Gastrocnemius medialis (tissue), 4 donors: ENCODE measurements at places on chromosomes 3 and 15. TPM values are rescaled to one million over a fixed set of nuclear protein-coding genes. Genes with fewer than 3 reads are reported as not detected.

SOX14 gene
- not detected for total RNA-seq

SEMA6D gene
- 5.9 TPM for total RNA-seq

CHL1 gene
- total RNA-seq = 2.1 TPM

TEX55 gene
- not detected for total RNA-seq

GRCh38 chr3:189137416-189137815 lies 34.4 kb upstream of the TPRG1 start:
- peaks cover 5% of the 10 kb centered on the region for H3K4me1 ChIP-seq
- H3K36me3 ChIP-seq = no peaks in the 10 kb centered on the region
- H3K27ac ChIP-seq = no peak overlapping the region
- H3K27me3 ChIP-seq = no peaks in the 10 kb centered on the region
- DNase-seq = no peak

DNA sequence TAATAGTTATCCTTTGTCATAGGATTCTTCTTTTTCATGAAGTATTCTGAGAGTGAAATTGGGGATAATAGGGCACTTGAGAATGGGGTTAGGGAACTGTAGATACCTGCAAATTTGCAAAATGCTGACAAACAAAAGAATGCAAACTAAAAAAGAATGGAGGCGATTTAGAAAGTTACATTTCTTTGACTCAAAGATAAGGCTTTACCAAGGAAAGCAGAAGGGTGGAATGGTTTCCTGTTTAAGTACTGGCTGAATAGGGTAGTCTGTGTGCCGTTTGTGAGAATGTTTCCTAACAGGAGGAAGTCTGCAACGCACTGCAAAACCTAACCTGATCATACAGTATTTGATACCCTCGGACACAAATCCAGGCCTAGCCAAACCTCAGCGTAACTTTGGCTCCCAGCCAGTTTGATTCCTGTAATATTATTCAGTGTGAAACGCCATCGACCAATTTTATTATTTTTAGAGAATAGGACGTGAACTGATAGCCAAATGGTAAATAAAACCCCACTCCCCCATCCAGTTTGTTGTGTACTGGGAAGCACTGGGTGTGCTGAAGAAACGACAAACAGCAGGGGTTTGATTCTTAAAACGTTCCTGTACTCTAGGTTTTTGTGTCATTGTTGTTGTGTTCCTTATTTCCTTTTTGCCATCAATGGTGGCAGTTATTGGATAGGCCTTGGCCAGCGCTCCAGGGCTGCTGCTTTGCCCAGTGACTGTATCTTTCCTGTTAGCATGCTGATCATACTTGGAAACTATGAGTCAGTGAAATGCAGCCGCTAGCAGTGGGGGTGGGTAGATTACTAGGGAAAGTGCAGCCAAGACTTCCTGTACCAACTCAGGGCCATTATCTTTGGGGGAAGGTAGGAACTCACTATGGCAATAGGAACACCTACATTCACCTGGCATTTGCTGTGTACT lies 148.0 kb upstream of the TBL1XR1 start:
- peak overlapping the region; percentile 94 for H3K27ac ChIP-seq
- no peaks in the 10 kb centered on the region for H3K27me3 ChIP-seq

DNA sequence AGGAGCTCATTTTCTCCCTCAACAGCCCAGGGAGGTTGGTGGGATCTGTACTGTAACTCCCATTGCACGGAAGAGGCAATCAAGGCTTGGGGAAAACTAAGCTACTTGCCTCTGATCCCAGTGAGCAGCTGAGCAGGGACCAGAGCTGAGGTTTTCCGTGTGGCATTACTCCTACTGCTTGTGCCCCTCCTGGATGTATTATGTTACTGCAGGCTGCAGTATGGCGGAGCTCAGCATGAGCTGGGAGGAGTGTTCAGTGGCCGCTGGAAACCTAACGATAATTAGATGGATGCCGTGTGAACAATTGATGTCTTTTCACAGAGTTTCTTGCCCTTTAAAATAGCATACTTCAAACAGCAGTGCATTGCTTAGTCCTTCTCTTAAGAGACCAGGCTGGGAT lies 2.0 kb upstream of the TPRG1 start:
- no peaks in the 10 kb centered on the region for H3K27me3 ChIP-seq
- H3K4me3 ChIP-seq = no peak overlapping the region
- H3K36me3 ChIP-seq = no peaks in the 10 kb centered on the region
- no peaks in the 10 kb centered on the region for H3K4me1 ChIP-seq
- no peak overlapping the region for H3K27ac ChIP-seq
- DNase-seq = no peak

DNA sequence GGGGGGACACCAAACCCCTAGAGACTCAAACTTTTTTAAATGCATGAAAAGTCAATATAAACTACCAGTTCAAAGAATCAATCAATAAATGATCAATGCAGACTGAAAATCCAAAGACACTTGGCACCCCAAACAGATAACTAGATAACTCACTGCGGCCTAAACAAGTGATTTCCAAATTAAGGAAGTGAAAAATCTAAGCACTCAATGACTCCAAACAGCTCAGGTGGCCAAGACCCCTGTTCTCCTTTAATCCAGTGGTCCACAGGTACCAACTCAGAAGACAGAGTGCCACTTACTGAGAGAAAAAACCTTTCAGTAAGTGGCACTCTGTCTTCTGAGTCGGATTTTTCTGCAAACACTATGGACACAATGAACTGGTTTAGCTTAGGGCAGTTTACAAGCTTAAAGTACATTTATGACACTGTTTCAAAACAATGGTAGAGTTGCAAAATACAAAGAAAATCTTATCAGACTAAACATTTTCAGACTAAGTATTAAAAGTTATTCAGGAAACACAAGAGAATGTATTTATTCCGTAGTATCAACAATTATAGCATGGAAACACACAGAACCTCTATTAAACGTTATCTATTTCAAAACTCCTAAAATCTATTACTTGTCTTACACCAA lies 4.7 kb downstream of the DLG1 start:
- H3K27ac ChIP-seq = peak overlapping the region; percentile 86
- peaks cover 51% of the 10 kb centered on the region for H3K4me1 ChIP-seq
- DNase-seq = no peak
- peaks cover 10% of the 10 kb centered on the region for H3K36me3 ChIP-seq

DNA sequence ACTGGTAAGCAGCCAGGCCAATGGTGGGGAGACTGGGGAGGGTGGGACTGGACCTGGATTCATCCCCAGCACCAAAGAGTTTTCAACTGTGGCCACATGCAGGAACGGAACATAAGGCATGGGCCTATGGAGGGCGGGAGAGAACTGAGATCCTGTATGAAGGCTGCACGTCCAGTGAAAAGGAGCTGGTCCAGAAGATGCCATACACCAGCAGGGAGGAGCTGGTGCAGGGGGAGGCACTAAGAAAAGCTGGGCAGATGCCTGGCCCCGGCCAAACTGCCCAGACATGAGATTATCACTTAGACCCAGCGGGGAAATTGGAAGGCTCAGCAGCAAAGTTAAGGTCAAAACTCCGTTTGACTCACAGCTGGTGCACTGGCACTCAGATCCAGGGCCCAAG lies 58.1 kb upstream of the MCF2L2 start:
- H3K4me1 ChIP-seq = peaks cover 46% of the 10 kb centered on the region
- no peaks in the 10 kb centered on the region for H3K27me3 ChIP-seq
- peak overlapping the region; percentile 14 for H3K27ac ChIP-seq
- no peak for DNase-seq
- no peaks in the 10 kb centered on the region for H3K36me3 ChIP-seq

GRCh38 chr3:80785875-80786274 lies 975.6 kb downstream of the GBE1 start:
- H3K27me3 ChIP-seq = no peaks in the 10 kb centered on the region
- no peaks in the 10 kb centered on the region for H3K36me3 ChIP-seq
- H3K4me3 ChIP-seq = no peak overlapping the region
- no peak overlapping the region for H3K27ac ChIP-seq
- DNase-seq = no peak

- DNase-seq = no peak
- peak overlapping the region; percentile 95 for H3K27ac ChIP-seq
- H3K4me1 ChIP-seq = peaks cover 31% of the 10 kb centered on the region
- H3K27me3 ChIP-seq = no peaks in the 10 kb centered on the region
- H3K36me3 ChIP-seq = peaks cover 97% of the 10 kb centered on the region
Observed at GRCh38 chr3:187725653-187726370, 19.5 kb downstream of the BCL6 start.

- H3K27ac ChIP-seq = peak overlapping the region; percentile 96
- H3K27me3 ChIP-seq = no peaks in the 10 kb centered on the region
- H3K4me3 ChIP-seq = peak overlapping the region; percentile 85
Observed at GRCh38 chr15:49621887-49622286, 1.0 kb downstream of the DTWD1 start.

- H3K36me3 ChIP-seq = no peaks in the 10 kb centered on the region
- H3K27me3 ChIP-seq = no peaks in the 10 kb centered on the region
- DNase-seq = no peak
- peaks cover 59% of the 10 kb centered on the region for H3K4me1 ChIP-seq
Observed at GRCh38 chr3:36991147-36991546, 1.8 kb downstream of the EPM2AIP1 start.

DNA sequence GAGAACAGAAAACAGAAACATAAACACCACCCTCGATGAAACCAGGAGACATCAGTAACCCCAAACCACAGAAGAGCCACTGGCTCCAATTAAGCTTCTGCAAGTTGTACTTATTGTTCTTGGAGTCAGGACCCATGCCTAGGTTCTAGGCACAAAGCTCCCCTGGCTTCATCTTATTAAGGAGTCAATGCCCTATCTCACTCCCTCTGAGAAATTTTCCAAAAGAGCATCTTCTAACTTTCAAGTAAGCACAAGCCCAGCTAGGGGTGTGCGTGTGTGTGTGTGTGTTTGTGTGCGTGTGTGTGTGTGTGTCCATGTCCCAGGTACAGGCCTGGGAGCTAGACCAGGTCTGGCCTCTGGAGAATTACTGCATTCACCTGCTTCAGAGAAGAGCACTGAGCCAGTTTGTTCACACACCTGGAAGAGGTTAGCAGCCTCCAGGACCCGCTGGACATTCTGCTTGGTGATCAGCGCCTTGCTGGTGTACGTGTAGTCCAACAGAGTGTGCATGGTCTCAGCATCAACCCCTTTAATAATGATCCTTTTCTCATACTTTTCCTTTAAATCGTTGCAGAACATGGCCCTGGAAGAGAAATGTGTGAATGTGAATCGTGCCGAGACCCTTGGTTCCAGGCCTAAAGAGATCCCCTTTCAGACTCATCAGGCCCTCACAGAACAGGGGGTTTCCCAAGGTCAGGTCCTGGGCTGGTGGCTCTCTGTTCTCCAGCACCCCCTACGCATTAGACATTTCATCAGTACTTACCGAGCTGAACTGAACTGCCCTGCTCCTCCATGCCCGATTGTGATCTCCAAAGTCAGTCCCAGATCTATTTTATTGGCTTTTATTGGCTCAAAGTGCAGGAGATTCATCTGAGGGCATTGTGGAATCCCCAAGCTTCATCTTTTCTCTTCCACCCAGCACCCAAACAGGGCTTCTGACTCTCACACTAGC lies 27.8 kb downstream of the KLHL6 start:
- no peaks in the 10 kb centered on the region for H3K27me3 ChIP-seq
- DNase-seq = no peak
- H3K4me1 ChIP-seq = peaks cover 5% of the 10 kb centered on the region
- H3K27ac ChIP-seq = no peak overlapping the region
- no peaks in the 10 kb centered on the region for H3K36me3 ChIP-seq

DNA sequence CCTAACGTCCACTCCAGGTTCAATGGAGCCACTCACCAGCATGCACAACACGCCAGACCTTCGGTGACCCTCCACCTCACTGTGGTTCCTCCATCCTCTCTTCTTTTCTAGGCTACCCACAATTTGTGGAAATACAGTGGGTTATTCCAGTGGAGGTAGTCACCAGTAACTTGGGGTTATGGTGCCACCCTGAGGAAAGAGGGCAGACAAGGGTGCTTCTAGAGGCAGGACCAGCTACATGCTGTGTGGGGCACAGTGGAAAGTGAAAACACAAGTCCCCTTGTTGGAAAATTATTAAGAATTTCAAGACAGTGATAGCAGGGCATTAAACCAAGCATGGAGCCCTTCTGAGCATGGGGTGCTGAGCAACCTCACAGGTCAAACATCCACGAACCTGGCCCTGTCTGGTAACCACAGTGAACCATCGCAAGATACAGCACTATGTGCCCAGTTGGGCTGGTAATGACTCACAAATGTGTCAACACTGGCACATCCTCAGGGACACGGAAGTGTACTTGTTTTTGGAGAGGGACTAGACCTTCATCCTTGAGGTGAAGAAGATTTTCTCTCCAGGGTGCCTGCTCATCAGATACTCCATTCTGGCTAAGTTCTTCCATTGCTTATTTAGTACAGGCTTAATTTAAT lies 166.7 kb downstream of the STT3B start:
- no peak for DNase-seq
- no peaks in the 10 kb centered on the region for H3K27me3 ChIP-seq
- no peaks in the 10 kb centered on the region for H3K36me3 ChIP-seq
- H3K4me1 ChIP-seq = no peaks in the 10 kb centered on the region
- H3K4me3 ChIP-seq = no peak overlapping the region
- no peak overlapping the region for H3K27ac ChIP-seq

GRCh38 chr3:166531730-166532129 lies 694.5 kb upstream of the BCHE start:
- H3K27me3 ChIP-seq = no peaks in the 10 kb centered on the region
- H3K4me1 ChIP-seq = no peaks in the 10 kb centered on the region
- H3K27ac ChIP-seq = no peak overlapping the region
- no peak overlapping the region for H3K4me3 ChIP-seq
- H3K36me3 ChIP-seq = no peaks in the 10 kb centered on the region
- no peak for DNase-seq

DNA sequence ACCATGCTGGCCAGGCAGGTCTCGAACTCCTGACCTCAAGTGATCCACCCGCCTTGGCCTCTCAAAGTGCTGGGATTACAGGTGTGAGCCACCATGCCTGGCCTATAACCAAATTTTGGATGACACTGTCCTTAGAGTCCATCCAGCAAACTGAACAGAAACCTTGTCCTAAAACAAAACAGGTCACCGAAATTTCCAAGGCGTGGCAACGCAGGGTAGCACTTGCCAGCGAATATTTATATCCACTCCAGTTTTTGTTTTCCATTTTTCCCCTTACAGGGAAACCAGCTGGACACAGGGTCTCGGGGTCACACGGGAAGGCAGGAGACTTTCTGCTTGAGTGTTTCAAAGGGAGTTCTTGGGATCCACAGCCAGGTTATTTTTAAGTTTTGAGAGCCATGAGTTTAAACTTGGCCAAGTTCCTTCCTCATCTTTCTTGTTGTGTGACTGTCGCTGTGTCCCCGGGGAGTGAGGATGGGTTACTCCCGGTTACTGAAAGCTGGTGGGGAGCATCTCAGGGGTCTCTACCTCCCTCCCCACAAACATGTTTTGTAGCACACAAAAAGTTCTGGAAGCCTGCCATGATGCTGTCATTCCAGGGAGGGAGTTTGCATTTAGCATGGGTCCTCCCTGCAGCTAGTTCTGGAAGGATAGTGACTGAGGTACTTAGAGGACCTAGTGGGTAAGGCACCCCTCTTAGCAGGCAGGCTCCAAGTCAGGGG lies 12.6 kb downstream of the LIMD1 start:
- H3K27ac ChIP-seq = peak overlapping the region; percentile 79
- peaks cover 88% of the 10 kb centered on the region for H3K4me1 ChIP-seq
- DNase-seq = peak; percentile 62
- H3K36me3 ChIP-seq = no peaks in the 10 kb centered on the region
- no peaks in the 10 kb centered on the region for H3K27me3 ChIP-seq

DNA sequence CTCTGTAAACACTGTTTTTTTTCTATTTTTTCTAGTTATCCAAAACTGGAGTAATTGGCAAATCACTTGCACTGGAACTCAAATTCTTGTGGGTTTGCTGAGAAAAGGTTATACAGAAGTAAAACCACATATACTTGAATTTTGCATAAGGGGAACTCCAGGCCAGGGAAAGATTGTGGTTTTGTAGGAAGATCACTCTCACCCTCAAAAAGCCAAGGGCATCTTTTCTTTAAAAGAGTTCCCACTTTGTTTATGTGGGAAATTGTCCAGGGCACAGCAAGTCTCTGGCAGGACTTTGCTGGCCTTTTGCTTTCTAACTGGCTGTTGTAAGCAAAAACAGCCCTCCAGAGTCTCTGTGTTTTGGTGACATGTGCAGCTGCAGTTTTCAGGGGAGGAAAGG lies 340.3 kb upstream of the RBMS3 start:
- peaks cover 16% of the 10 kb centered on the region for H3K4me1 ChIP-seq
- DNase-seq = peak; percentile 26
- peak overlapping the region; percentile 16 for H3K27ac ChIP-seq
- H3K4me3 ChIP-seq = no peak overlapping the region
